Lower leg skin (tissue), 4 donors: ENCODE measurements at places on chromosomes 3 and 15. TPM values are rescaled to one million over a fixed set of nuclear protein-coding genes. Genes with fewer than 3 reads are reported as not detected.

The CAMP gene
- not detected for total RNA-seq

The DUOXA2 gene
- not detected for total RNA-seq

The GPR87 gene
- 45.5 TPM for total RNA-seq

The TP63 gene
- total RNA-seq, result 300 TPM

The C3orf49 gene
- not detected for total RNA-seq

The AADACL2 gene
- total RNA-seq, result 73.1 TPM

The TNNC1 gene
- total RNA-seq, result 6.3 TPM

The INSYN1 gene
- total RNA-seq, result 33.9 TPM

The PRSS50 gene
- total RNA-seq, result not detected

The DAPK2 gene
- total RNA-seq, result 10.9 TPM

The HCN4 gene
- 0.03 TPM for total RNA-seq

The IGDCC3 gene
- total RNA-seq, result not detected

The CCR3 gene
- total RNA-seq, result 2.3 TPM

The SLC9C1 gene
- total RNA-seq, result not detected

The BTLA gene
- 0.34 TPM for total RNA-seq

The TRIM42 gene
- not detected for total RNA-seq

The STARD9 gene
- 3.0 TPM for total RNA-seq

The VEPH1 gene
- 2.1 TPM for total RNA-seq
